ENCODE measurements at places on chromosomes 3 and 15.

DNA sequence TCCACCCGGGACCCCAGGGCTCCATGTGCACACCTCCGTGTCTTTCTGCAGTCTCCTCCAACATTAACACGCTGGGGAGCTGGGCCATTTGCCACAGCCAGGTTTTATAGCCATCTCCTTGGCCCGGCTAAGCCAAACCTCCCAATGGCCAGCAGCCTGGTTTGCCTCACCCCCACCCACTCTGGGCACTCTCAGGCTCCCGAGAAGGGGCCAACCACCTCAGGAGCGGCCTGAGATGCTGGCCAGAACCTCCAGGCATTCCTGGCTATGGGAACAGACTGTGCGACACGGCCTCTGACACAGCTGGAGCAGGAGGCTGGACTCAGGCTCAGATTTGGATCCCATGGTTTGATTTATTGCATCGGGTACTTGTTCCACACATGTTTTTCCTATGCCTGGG, 289.7 kb downstream of the RPLP1 start:
- DNase-seq = no peak

DNA sequence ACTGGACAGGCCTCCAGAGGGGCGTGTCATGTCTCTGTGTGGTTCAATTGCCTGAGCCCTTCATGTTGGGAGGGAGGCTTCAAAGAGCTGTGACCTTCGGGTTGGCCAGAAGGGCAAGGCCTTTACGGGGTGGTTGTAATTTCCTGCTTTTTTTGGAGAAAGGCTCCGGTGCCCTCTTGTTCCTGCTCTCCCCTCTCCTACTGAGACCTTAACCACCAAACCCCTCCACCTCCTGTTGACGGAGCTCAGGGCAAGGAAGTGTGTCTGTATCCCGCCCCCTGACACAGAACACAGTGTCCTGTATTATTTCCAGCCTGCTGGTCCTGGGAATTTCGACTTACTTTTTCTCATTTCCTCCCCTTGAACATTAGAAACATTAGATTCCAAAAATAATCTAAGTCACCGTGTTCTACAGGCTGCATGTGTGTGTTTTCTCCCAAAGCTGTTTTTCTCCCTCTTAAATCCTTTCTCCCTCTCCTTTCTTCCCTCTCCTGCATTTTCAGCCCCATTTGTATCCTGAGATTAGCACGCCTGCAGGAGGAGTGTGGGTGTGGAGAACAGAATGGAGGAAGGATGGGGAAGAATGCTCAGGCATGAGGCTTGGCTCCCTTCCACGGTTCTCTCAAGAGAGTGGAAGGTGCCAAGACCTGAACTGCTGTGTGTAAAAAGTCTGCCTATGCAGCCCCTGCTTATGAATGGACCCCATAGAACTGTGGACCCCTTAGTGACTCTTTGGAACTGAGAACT, 285.4 kb upstream of the ROPN1 start:
- DNase-seq = no peak

DNA sequence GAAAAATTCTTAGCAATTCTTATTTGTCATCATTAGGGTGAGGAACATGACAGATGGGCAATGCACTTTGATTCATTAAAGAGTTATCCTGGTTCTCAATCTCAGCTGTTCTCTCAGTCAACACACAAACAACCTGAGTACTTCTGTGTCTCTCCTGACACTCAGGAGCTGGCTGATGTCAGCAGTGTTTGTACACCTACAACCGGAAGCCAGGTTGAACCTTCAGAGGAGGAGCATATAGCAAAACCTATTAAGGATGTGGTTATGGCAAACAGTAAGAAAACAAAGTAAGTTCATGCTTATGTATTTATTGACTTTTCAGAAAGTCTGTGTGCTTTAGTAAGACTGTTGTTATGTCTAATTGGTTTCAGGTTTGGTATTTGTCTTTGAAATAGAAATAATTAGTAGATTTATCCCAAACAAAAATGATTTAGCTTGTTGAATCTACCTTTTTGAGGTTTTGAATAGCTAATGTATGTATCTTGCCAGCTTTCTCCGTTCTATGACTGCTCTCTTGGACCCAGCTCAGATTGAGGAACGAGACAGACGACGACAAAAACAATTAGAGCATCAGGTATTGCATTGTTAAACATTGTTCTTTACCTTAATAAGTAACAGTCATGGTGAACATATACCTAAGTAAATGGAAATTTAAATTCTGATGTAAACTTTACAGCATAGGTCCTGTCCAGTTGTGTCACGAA, 36.6 kb downstream of the CCDC66 start:
- no peak for DNase-seq

DNA sequence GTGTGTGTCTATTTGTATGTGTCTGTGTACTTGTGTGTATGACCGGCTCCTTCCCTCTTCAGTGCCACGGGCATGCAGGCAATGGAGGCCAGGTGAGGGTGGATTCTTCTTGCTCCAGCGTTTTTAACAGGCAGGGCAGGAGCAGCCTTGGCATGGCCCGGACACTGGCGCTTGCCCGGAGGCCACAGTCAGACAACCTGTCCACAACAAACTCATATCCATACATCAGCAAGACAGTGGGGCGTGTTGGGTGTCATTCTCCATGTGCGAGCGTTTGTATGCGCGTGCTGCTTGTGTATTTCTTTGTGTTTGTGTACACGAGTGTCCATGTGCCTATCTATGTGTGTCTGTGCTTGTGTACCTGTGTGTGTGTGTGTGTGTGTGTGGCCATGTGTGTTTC, 29.8 kb downstream of the PTH1R start:
- DNase-seq = no peak

- DNase-seq = no peak
These were observed 21.2 kb downstream of the ZDHHC23 start for GRCh38 chr3:113968986-113969385.

DNA sequence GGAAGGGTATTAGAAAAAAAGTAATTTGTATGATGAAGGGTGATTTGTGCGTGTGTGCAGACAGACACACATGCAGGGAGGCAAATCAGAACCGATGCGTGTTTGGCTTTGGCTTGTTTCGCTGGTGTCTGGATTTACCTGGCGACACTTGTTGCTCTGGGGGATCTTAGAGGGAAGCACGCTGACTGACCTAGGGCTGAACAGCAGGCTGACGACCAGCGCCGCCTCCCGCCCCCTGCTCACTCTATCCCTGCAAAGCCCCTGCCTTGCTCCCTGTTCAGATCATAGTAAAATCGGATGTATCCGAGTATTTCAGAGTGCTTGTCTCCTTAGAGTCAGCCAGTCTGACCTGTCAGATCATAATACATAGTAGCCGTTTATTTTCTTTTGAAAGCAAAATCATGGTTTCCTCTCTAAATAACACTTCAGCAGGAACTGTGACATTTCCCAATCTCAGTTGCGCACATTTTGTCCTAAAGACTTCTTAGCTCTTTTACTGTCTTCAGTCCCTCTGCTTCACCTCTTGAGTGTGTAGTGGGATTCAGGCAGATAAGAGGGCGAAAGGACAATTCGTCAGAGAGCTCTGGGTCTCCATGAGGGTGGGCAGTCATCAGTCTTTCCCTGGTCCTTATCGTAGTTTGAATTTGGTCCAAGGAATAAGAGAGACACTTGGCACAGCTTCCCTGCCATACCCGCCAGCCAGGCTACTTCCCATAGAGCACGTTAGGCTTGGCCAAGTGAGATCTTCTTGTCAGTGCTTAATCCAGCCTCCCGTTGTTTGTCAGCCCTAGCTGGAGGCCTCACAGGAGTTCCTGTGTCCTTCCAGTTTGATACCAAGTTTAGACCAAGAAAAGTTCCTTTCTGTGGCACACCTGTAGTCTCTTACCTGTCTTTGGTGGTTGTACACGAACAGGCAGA, 97.4 kb downstream of the PGPEP1L start:
- no peak for DNase-seq

- DNase-seq = no peak
These were observed 38.5 kb upstream of the DUSP7 start for GRCh38 chr3:52094571-52095485.

DNA sequence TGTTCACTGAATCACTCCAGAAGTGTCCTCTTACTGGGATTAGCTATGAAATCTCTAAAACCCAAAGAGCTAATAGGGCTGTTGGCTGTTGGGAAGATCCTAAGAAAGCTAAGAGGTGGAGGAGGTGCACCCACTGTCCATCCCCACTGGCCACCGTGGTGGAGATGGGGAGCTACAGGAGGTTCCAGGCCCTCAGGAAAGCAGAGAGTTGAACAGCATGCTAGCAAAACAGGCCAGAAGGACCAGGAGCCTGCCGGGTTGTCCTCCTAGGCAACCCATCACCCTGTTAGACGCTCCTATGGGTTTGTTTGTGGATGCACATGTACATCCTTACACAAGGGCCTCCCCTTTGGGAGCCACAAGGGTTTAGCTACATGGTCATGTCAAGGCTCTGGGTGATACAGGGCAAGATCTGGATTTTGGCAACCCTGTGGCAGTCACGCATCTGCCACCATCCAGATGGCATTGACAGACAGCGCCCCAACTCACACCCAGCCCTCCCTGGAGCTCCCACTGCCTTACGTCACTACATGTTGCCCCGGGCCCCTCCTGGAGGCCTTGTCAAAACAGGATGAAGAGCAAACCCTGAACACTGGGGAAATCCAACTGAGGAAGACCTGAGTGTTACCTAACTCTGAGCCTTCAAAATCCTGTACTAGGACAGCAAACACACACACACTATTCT, 208.1 kb downstream of the SLCO3A1 start:
- no peak for DNase-seq

- DNase-seq = no peak
These were observed 66.4 kb downstream of the RHCG start for GRCh38 chr15:89429986-89430385.
